ENCODE measurements at places on chromosomes 12 and 14.

DNA sequence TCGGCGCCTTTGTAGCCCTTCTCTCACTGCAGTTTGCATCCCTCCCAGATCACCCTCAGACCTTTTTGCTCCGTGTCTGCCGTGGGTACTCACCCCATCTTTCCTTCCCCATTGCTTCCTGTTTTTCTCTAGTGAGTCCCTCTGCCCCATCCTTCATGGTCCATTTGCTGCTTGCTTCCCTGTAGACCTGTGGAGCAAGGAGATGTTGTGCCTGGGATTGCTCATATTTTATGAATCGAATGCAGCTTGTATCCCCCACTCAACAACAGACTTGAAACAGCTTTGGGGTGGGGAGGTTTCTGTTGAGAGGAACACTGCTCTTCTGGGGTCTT lies 661 bp downstream of the DENR start:
- DNase-seq: no peak

DNA sequence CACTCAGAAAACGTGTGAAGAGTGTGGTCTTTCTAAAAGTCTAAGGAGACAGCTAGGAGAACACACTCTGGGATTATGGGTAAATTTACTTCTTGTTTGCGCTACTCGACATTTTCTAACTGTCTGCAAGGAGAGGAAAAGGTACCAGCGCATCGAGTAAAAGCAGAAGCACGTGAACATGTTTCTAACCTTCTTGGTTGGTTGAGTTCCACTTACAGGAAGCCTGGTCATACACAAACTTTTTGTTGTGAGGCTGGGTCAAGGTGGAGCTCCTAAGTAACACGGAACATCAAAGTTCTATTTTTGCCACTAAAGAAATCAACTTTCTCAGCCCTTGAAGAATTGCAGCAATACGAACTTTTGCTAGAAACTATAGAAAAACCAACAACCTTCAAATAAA lies 20.0 kb downstream of the ANKLE2 start:
- no peak for DNase-seq

GRCh38 chr12:55246159-55246558 lies 1.8 kb downstream of the OR6C74 start:
- no peak for DNase-seq

DNA sequence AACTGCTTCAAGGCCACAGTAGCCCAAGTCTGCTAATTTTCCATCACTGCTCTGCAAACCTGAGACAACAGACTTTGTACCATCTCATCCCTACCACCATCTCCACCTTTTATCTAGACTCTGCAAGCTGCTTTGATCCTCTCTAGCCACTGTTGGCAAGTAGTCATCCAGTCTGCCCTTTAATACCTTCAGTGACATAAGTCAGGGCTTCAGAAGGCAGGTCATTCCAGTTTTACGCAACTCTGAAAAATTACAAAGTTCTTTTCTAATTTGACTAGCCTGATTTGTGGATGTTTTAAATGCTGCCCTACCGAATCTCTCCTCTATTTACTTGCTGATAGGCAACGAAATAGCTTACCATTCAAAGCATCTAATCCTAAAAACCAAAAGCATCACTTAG lies 2.8 kb downstream of the FERMT2 start:
- no peak for DNase-seq

GRCh38 chr14:51298895-51299294 lies 58.8 kb downstream of the TMX1 start:
- no peak for DNase-seq

GRCh38 chr14:22650960-22651521 lies 6.9 kb upstream of the OR6J1 start:
- DNase-seq: no peak

- DNase-seq: no peak
These were observed 12.0 kb downstream of the NGDN start for GRCh38 chr14:23481362-23481970.

DNA sequence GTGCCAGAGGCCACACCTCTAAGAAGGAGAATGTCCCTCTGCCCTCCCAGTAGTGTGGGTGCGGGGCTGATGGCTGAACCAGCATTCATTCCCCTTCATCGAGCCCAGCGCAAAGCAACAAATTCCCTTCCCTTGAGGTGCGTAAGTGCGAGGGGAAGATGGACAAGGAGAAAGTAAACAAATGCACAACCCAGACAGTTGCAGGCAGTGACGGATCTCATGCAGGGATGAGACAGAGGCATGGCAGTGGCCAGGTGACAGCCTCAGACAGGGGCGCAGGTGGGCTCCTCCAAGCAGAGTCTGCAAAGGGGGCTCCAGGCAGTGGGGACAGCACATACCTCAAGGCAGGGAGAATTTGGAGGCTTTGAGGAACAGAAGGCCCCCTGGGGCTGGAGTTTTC lies 2.3 kb upstream of the MYL2 start:
- no peak for DNase-seq

- DNase-seq: no peak
These were observed 53.1 kb downstream of the FUT8 start for GRCh38 chr14:65465584-65465983.

DNA sequence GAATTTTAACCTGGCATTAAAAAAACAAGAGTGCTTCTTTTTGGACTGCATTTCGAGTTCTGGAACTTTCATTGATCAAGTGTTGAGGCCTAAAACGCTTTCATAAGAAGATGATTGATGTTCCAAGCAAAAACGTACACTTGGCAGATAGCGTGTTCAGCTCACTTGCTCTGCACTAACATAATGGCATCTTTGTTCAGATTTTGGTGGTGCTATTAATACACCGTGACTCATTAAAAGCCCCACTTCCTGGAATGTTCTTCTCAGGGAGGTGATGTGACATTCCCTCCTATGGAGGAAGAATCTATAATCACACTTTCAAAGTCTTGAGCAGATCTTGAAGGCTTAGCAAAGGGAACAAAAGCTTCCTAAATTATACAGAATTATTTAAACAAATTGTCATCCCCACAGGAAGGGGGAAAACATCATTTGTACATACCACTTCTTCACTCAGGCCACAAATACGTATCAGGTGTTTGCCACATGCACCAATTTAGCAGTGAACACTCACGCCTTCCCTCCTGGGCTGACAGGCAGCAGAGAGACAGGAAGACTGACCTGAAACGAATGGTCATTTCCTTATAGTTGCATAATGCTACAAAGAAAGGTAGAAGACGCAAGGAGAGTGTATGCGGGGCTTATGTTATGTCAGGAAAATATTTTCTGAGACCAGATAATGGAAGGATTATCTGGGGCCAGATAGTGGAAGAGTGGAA lies 15.4 kb downstream of the HSP90AA1 start:
- no peak for DNase-seq

- no peak for DNase-seq
These were observed 18.8 kb downstream of the ASPG start for GRCh38 chr14:104104076-104104901.

DNA sequence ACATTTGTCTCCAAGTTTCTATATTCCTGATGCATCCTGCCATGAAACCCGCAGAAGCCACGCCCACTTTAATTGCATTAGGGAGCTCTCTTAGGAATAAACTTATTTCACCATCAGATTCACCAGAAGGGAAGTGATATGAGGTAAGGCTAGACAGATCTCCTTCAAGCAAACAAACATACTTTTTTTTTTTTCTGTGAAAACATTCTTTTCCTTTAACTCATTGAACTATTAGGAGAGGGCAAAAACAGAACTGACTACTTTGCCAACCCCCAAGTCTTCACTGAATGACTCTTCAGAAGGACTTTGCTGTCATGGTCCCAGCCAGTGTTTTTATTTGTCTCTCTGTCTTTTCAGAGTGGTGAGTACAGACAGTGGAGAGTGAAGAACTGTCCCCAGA lies 48.4 kb downstream of the GTF2A1 start:
- DNase-seq: no peak

GRCh38 chr14:72894623-72895378 lies 900 bp upstream of the DPF3 start:
- DNase-seq: no peak

DNA sequence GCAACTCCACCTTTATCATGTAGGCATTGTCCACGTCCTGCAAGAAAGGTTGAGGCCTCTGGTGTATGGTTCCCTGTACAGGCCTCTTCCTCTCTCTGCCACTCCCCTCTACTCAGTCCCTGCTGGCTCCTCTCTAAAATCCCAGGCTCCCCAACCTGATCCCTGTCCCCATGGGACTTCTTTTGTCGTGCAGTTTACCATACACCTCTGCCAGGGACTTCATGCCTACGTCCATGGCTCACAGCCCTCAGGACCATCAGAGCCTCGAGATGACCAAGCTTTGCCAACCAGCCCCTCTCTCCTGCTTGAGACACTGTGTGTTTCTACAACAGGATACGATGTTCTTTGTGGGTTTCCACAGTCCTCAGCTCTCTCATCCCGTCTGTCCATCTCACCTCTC lies 2.9 kb downstream of the KRT2 start:
- DNase-seq: no peak

- no peak for DNase-seq
These were observed 248.5 kb downstream of the IPO8 start for GRCh38 chr12:30447061-30447750.

GRCh38 chr14:58829594-58829993 lies 191.8 kb downstream of the DACT1 start:
- no peak for DNase-seq

- no peak for DNase-seq
These were observed 59.6 kb downstream of the DACT1 start for GRCh38 chr14:58697266-58697929.

DNA sequence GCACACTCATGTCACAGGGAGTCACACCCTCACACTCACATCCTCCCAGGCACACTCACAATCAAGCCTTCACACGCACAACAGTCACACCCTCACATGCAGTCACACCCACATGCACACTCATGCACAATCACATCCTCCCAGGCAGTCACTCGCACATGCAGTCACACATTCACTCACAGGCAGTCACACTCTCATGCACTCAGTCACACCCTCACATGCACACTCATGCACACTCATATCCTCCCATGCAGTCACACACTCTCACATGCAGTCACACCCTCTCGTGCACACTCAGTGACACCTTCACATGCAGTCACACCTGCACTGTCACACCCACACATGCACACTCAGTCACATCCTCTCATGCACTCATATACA lies 12.3 kb downstream of the TMEM179 start:
- DNase-seq: no peak

- DNase-seq: no peak
These were observed 47.4 kb upstream of the C14orf180 start for GRCh38 chr14:104532191-104532555.

GRCh38 chr12:19544353-19544752 lies 105.1 kb downstream of the AEBP2 start:
- DNase-seq: no peak

DNA sequence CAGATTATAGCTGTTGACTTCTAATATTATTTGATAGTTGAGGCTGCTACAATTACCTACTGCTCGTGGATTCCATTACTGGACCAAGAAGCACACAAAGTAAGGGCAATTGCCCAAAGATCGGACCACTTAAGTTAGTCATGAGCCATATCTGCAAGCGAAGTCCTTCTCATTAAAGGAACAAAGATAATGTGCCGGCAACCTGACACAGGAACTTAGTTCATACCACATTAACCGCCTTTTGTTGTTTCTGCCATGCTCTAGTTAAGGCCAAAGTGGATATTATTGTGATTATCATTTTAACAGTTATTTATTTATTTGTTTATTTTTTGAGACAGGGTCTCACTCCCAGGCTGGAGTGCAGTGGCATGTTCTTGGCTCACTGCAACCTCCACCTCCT lies 38.1 kb upstream of the TMED10 start:
- no peak for DNase-seq

DNA sequence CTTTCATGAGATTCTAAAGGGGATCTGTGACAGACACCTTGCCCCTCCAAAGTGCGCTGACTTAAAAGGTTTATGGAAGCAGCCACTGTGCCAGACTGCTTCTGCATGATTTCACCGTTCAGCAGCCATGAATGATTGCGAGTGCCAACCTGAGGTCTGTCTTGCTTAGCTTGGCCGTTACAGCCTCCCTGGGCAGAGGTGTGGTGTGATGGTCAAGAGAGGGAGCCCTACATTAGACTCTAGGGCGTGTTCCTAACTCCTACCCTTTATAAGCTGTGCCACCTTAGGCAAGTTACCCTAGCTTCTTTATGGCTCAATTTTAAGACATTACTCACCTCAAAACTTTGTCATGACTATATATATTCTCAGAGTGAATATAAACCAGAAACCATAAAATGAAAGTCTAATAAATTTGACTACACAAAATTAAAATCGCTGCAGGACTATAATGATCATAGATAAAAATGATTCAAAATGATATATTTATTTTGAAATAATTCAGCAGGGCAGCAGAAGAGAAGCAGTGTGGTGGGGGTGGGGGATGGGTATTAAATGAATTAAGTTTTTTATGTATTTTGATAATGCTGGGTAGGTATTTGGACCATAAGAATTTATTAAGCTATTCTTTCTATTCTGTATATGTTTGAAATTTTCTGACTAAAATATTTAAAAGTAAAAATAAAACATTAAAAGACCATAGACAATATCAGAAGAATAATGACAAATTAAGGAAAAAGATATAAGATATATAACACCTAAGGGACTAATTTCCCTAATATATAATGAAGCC lies 47.7 kb upstream of the MBIP start:
- no peak for DNase-seq

- no peak for DNase-seq
These were observed 91.8 kb downstream of the SLC38A1 start for GRCh38 chr12:46177025-46177424.

- no peak for DNase-seq
These were observed 107.9 kb downstream of the PTPRQ start for GRCh38 chr12:80551897-80552296.

DNA sequence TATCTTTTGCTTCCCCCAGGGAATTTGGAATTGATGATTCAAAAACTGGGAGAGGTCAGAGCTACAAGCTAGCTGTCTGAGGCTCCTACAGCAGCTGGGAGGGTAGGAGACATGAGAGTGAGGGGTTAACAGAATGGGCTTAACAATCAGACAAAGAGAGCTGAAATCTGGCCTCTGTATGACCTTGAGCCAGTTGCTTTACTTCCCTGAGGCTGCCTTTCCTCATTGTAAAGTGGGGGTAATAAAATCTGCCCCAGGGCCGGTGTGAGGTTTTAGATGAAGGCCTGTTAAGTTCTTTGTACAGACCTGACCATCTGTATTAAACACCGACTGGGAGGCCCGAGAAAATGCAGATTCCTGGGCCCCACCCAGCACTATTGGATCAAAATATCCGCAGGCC lies 164.3 kb upstream of the NOS1 start:
- DNase-seq: no peak

GRCh38 chr12:132491138-132491663 lies 1.2 kb downstream of the FBRSL1 start:
- DNase-seq: no peak

DNA sequence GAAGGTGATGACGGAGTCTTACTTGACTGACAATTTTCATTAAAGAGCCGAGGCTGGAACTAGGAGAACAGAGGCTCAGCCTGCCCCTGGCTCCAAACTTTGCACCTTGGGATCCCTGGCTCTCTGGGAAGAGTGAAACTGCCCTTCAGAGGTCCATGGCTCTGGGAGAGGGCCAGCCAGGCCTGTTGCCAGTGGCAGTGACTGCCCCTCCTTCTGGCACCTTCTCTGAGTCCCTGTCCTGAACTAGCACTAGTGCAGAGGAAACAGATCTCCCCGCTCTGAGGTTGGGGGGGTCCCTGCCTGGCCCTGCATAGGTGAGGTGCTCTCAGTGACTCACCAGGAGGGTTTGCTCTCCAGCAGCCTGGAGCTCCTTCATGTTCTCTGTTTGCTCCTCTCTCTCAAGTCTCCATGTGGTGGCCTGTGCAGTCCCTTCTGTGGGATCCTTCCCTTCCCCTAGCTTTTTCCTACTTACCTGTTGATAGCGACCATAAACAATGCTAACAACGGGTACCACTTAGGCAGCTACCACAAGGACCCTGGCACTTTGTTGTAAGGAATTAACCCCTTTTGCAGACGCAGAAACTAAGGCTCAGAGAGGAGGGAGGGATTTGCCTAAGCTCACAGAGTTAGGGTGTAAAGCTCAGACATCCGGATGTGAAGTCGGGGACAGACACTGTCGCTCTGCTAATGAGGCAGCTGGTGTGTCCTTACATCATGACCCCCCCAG lies 22.4 kb downstream of the FAM222A start:
- no peak for DNase-seq

All from SK-N-MC (cell line).